ENCODE measurements at places on chromosomes 5 and 9.

DNA sequence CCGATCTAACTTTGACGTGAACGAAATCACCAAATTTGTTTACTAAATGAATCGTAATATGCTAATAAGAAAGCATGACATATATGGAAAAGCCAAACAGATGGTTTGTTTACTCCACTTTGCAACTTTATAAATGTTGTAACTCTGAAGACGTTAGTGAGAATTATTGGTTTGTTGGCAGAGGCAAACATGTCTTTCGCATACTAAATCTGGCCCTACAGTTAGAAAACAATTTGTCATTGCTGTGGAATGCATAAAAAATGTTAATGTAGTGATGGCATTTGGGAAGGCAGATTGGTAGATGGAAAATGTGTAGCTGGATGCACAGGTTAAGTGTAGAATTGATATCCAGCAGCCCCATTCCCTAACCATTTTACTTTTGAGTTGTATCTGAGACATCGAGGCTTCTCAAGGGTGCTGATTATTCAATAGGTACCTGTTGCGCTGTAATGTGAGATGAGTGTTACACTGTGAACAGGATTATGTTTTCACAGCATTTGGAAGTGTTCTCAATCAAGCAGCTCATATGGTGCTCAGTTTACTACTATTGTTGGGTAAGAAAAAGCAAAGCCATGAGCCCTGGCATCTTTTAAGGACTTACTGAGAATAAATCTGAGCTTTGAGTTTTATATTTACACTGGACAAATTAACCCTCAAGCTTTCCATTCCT is 444.8 kb downstream of the BNC2 start:
- DNase-seq = no peak

DNA sequence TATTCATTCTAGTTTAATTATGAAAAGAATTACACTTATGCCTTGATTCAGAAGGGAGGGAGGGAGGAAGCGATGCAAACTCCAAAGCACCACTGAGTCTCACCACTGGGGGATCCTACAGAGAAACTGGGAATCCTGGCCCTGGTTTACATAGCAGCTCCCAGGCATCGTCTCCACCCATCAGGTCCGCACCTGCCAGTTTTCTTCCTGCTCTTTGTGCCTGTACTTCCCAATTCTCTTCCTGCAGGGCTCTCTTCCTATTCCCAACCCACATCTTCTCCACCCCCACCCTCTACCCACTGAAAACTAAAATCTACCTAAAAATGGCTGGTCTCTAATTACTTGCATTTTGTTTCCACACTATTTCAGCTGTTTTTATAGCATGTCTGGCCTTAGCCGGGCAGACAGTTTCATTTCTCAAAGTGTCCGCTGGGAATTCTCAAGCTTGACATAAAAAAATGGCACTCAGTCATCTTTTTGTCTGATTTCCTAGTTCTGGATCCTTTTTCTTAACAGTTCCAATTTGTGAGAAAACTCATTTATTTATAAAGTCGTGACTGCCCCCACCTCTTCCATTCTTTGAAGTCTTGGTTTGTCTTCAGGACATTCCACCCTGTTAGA is 1.6 kb upstream of the TNIP1 start:
- DNase-seq = no peak

DNA sequence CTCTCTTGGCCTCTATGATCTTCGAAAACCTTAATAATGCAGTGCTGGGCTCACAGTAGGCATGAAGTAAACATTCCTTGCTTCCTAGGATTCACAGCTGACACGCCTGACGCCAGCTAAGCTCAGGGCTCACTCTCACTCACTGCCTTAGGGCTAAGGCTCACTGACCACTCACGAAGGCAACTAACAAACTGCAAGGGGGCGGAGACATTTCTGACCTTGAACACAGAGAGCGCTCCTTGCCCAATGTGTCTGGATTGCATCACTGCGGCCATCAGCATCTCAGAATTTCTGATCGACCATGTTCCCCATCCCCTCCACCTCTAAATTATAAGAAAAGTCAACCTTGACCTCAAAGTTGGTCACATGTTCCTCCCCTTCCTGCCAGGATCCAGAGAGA is 372.6 kb downstream of the EBF1 start:
- no peak for DNase-seq

DNA sequence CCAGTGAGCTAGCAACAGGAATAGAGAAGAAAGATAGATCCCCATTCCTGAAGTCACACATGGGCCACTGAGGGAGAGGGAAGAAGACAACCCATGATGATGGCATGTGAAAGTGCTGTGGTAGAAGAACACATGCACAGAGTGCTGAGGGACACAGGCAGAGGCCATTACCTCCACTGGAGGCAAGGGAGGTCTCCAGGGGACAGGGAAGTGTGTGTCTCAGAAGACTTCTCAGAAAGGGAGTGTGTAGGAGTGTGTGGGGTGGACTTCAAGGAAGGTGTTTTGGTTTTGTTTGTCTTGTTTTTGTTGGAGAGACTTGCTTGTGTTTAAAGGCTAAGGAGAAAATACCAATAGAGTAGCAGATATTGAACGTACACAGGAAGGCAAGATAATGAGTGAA is 77.0 kb upstream of the SMARCA2 start:
- DNase-seq = no peak

DNA sequence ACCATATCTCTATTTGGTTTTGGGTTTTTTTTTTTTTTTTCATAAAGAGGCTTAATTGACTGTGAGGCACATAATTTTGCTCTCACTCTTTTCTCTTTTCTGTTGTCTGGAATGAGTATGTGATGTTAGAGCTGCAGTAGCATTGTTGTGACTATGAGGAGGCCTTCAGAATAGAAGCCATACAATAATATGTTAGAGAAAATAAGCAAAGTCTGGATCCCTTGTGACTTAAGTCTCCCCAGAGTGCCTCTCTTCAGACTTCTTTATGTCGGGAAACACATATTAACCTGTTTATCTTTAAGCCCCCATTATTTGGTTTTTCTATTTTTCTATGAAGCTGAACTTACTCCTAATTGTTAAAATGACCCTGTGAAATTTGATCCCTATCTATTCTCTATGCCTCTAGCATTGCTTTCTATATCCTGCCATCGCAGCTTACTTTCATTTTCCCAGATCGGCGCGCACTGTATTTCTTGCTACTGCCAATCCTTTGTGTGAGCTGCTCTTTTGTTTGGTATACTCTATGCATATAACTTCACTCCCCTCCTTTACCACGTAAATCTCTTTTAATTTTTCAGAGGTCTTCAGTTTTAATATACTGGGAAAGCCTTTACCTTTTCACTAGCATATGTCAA is 372.5 kb upstream of the KCNN2 start:
- no peak for DNase-seq

GRCh38 chr9:3894772-3895171 is 369.0 kb upstream of the RFX3 start:
- no peak for DNase-seq

GRCh38 chr5:31485376-31486207 is 46.3 kb downstream of the DROSHA start:
- no peak for DNase-seq

DNA sequence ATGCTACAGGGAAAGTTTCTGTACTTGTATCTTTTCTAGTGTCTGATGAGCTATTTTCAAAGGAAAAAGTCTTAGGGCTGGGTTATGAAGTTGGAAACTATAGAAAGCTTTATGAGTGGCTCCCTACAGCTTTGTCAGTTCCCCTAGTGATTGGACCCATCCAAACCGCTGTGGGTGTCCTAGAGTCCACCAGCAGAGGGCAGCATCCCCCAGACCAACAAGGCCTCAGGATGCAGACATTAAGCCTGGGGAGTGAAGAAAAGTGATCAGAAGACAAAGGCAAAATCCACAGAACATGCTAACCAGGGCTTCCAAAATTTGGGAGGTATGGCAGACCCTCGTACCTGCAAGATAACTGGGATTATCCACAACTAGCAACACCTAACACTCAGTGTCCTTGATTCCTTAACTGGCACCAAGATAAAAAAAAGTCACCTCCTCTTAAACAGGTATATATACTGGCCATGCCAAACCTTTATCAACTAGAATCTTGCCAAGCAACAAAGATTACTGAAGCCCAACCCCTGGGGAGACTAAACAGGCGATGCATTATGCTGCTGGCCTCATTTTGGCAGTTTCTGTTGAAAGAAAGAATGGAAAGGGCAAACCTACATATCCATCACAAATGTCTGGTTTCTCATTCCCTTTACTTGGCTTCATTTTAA is 110.4 kb upstream of the NR5A1 start:
- DNase-seq = peak; percentile 66

- DNase-seq = no peak
Observed at GRCh38 chr5:114346181-114346580, 15.7 kb upstream of the KCNN2 start.

DNA sequence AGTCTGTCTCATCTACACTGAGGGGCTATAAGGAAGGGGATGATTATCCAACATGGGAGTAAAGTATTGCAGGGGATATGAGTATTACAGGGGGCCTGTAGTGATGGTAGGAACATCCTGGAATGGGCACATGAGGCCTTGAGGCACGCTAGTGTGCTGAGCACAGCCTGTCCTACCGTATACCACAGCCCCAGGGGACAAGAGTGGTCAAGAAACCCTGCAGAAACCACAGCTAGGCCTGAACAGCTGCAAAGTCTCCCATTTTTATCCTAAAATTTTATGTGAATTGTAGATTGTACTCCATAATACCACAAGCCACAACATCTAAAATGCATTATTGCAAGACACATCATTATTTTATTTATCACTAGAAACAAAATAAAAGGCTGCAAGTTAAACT is 136.3 kb upstream of the ASTN2 start:
- DNase-seq = no peak

- no peak for DNase-seq
Observed at GRCh38 chr9:70291446-70291845, 32.7 kb downstream of the SMC5 start.

- DNase-seq = no peak
Observed at GRCh38 chr5:139100825-139101224, 97.3 kb downstream of the SIL1 start.

- no peak for DNase-seq
Observed at GRCh38 chr5:121199216-121199999, 652.3 kb upstream of the FTMT start.

- no peak for DNase-seq
Observed at GRCh38 chr5:134664448-134664847, 15.9 kb downstream of the SEC24A start.

DNA sequence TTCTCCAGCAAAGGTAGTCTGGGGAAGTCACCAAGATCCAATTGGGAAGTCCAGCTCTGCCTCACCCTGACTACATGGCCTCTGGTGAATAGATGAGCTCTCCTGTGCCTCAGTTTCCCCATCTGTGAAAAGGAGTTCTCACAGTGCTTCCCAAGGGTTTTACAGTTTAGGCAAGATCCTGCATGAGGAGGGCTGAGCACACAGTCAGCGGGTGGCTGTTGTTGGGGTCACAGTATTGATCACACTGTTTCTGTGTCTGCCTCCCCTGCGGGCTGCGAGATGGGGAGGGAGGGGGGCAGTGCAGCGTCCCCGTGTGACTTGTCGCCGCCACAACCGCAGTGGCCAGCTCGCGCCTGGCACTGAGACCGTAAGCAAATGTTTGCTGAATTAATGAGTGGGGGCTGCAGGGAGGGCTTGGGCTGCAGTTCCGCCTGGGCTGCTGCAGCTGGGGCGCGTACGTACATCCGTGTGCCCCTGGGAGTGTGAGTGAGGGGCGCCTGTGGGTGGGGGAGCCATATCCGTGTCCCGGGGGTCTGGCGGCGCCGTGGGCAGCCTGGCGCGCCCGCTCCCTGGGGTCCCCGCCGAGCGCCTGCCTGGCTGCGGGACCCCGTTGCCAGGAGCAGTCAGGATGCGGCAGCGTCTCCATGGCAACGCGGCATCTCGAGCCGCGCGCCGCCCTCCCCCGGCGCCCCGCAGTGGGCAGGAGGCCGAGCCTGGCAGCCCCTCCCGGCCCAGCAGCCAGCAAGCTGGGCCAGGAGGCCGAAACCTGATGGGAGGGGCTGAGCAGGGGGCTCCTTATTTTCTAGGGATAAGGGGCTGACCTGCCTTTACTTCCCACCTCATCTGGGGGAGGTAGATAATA is 31.4 kb upstream of the PSD2 start:
- no peak for DNase-seq

- DNase-seq = no peak
Observed at GRCh38 chr5:172420235-172420939, 33.9 kb downstream of the SH3PXD2B start.

DNA sequence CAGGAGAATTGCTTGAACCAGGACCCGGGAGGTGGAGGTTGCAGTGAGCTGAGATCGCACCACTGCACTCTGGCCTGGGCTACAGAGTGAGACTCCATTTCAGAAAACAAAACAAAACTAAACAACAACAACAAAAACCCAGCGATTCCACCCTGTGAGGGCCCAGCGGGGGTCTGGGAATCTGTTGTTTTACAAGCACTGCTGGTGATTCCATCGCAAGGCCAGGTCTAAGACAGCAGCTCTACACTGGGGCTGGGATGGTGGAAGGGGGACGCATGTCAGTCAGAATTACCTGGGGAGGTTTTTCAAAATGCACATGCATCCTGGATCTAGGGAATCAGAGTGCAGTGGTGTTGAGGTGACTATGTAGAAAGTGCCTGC is 90.9 kb downstream of the ANKRD55 start:
- DNase-seq = no peak

GRCh38 chr9:35236692-35237091 is 74.9 kb downstream of the UNC13B start:
- no peak for DNase-seq

GRCh38 chr5:141513627-141514329 is 24.9 kb downstream of the PCDHGC5 start:
- DNase-seq = no peak

- DNase-seq = no peak
Observed at GRCh38 chr5:120297616-120298015, 166.5 kb upstream of the PRR16 start.

DNA sequence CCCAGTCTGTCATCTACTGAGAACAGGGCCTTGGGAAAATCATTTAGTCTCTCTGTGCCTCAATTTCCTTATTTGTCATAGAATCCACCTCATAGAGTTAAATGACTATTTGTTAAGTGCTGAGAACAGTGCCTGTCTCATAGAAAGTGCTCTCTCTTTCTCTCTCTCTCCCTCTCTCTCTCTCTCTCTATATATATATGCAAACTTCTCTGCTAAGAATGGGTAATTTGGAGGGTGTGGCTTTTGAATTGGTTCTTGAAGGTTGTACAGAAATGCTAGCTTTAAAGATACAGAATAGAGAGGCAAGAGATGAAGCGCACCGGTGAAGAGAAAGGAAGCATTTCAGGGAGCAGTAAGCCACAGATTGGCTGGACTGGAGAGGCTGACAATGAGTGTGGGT is 197.4 kb downstream of the FBN2 start:
- DNase-seq = no peak

DNA sequence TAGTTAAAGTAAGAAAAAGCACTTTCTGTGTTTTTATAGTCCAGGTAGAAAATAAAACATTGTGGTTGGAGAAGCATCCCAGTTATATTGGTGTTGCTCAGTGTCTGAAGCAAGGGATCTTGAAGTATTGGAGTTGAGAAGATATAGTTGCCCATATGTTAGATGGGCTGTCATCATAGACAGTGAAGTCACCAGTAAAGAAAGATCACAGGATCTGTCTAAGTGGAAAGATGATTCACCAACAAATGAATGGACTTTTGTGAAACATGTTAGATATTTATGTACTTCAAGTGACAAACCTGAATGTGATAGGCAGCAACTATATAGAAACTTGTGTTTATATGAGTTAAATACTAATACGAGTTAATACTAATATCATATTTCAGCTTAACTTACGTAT is 11.7 kb downstream of the OGN start:
- no peak for DNase-seq
